Uterus (tissue), 4 donors: ENCODE measurements at places on chromosomes 1 and 21.

DNA sequence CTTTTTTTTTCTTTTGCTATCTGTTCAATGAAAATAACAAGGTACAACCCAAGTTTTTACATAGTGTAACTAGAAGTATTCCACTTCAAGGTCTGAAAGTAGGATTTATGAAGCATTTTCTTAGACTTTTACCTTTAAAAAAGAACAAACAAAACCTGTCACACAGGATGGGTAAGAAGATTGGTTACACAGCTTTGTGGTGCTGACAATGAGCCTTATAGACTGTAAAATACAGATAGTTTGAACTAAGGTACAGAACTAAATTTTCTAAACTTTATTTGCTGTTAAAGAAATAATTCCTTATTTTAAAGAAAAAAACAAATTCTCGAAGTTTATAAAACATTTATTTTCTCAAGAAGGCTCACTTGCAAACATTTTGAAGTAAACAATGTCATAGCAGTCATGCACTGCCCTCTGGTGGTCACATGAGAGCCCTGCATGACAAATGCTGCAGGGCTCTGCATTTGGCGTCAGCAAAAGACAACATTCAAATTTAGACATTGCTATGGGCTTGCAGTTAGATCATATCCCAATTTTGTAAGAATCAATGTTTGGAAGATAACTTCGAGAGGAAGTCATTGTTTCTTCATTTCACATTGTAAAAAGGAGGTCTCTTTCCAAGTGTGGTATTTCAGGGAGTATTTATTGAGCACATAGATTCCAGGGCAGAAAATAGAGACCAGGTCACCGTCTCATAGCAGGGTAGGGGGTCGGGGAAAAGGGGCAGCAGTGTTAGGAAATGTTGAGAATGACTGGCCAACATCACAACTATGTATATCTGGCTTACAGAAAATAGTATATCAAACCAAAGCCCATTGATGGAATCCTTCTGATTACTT, 115.3 kb upstream of the FMN2 start:
- no peak for DNase-seq
- H3K27me3 ChIP-seq = no peaks in the 10 kb centered on the region
- no peaks in the 10 kb centered on the region for H3K4me1 ChIP-seq
- H3K4me3 ChIP-seq = no peak overlapping the region

- DNase-seq = no peak
- peaks cover 35% of the 10 kb centered on the region for H3K4me1 ChIP-seq
- H3K36me3 ChIP-seq = no peaks in the 10 kb centered on the region
- no peaks in the 10 kb centered on the region for H3K27me3 ChIP-seq
- peak overlapping the region; percentile 11 for H3K27ac ChIP-seq
Observed at GRCh38 chr1:9340172-9340854, 47.6 kb downstream of the SPSB1 start.

GRCh38 chr1:19341201-19342061, 29.3 kb downstream of the SLC66A1 start:
- peak overlapping the region; percentile 54 for H3K27ac ChIP-seq
- no peaks in the 10 kb centered on the region for H3K4me1 ChIP-seq
- H3K27me3 ChIP-seq = no peaks in the 10 kb centered on the region
- no peaks in the 10 kb centered on the region for H3K36me3 ChIP-seq
- peak; percentile 77 for DNase-seq
- no peak overlapping the region for H3K4me3 ChIP-seq

- H3K27ac ChIP-seq = no peak overlapping the region
- no peak for DNase-seq
- no peaks in the 10 kb centered on the region for H3K36me3 ChIP-seq
- H3K27me3 ChIP-seq = no peaks in the 10 kb centered on the region
- H3K4me1 ChIP-seq = no peaks in the 10 kb centered on the region
- H3K4me3 ChIP-seq = no peak overlapping the region
Observed at GRCh38 chr1:192160196-192160595, 1.9 kb downstream of the RGS18 start.

- no peaks in the 10 kb centered on the region for H3K36me3 ChIP-seq
- H3K27me3 ChIP-seq = no peaks in the 10 kb centered on the region
- H3K4me1 ChIP-seq = no peaks in the 10 kb centered on the region
- no peak overlapping the region for H3K27ac ChIP-seq
- DNase-seq = no peak
- no peak overlapping the region for H3K4me3 ChIP-seq
Observed at GRCh38 chr1:156697481-156697880, 7.9 kb downstream of the CRABP2 start.

DNA sequence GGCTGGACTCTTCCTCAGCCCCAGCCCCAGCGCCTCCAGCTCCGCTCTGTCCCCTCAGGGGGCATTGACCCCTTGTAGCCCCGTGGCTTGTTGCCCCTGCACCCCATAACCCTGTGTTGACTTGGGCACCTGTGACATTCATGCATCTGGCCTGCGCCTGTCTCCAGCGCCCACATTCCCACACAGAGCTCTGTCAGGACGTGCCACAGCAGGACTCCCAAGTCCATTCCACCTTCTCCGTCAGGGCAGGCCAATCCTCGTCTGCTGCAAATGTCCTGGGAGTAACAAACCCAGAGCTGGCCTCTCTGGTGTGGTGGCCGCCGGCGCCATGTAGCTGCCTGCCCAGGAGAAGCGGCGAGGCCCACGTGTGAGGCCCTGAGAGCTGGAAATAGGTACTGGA, 60.6 kb downstream of the AGPAT3 start:
- no peaks in the 10 kb centered on the region for H3K36me3 ChIP-seq
- H3K4me3 ChIP-seq = no peak overlapping the region
- H3K27ac ChIP-seq = no peak overlapping the region
- no peak for DNase-seq

GRCh38 chr1:20625176-20626097, 7.8 kb upstream of the PINK1 start:
- DNase-seq = no peak
- H3K27ac ChIP-seq = no peak overlapping the region
- no peaks in the 10 kb centered on the region for H3K36me3 ChIP-seq
- H3K4me1 ChIP-seq = no peaks in the 10 kb centered on the region

DNA sequence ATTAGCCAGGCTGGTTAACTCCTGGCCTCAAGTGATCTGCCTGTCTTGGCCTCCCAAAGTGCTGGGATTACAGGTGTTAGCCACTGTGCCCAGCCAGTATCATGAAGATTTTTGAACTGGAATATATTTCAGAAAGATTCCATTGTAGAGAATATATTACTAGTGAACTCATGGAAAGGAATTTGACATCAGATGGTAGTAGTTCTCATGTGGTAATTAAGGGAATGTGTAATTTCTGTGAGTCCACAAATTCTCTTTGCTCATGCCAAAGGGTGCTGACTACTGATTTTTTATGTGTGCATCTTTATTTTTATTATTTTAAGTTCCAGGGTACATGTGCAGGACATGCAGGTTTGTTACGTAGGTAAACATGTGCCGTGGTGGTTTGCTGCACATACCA, 10.4 kb downstream of the DTL start:
- H3K4me3 ChIP-seq = no peak overlapping the region
- no peak overlapping the region for H3K27ac ChIP-seq
- no peaks in the 10 kb centered on the region for H3K36me3 ChIP-seq
- H3K27me3 ChIP-seq = no peaks in the 10 kb centered on the region

- peak overlapping the region; percentile 68 for H3K27ac ChIP-seq
- H3K27me3 ChIP-seq = no peaks in the 10 kb centered on the region
- no peaks in the 10 kb centered on the region for H3K36me3 ChIP-seq
- H3K4me1 ChIP-seq = no peaks in the 10 kb centered on the region
- DNase-seq = peak; percentile 60
Observed at GRCh38 chr1:115189814-115190539, 100.7 kb upstream of the TSPAN2 start.

GRCh38 chr21:17679002-17679600, 66.4 kb upstream of the BTG3 start:
- H3K27me3 ChIP-seq = no peaks in the 10 kb centered on the region
- H3K36me3 ChIP-seq = no peaks in the 10 kb centered on the region
- H3K27ac ChIP-seq = no peak overlapping the region
- DNase-seq = no peak
- H3K4me1 ChIP-seq = no peaks in the 10 kb centered on the region
- H3K4me3 ChIP-seq = no peak overlapping the region

DNA sequence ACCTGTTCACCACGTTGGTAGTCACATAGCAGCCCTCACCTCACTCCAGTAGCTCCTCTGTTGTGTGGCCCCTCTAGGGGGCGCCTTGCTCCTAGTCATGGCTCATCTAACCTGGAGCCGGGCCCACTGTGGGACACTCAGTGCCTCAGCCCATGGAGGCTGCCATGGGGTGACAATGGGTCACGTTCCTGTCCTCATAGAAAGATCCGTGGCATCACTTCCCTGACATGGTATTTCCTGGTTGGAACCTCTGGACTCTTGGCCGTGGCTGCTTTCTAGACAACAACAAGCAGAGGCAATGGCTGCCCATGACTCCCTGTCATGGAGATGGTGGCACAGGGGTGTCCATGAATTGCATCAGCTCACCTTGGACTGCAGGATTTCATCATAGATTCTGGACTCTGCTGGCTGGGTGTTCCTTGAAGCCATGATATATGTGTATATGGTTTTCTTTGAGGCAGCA, 27.5 kb upstream of the SLAMF6 start:
- no peaks in the 10 kb centered on the region for H3K4me1 ChIP-seq
- no peaks in the 10 kb centered on the region for H3K27me3 ChIP-seq
- H3K36me3 ChIP-seq = no peaks in the 10 kb centered on the region
- no peak overlapping the region for H3K27ac ChIP-seq
- no peak for DNase-seq

- no peak for DNase-seq
- H3K4me3 ChIP-seq = no peak overlapping the region
- H3K27me3 ChIP-seq = no peaks in the 10 kb centered on the region
- H3K36me3 ChIP-seq = no peaks in the 10 kb centered on the region
- H3K27ac ChIP-seq = no peak overlapping the region
Observed at GRCh38 chr1:230948301-230948700, 30.4 kb downstream of the TTC13 start.

GRCh38 chr1:9253453-9254105, 19.0 kb downstream of the H6PD start:
- no peaks in the 10 kb centered on the region for H3K36me3 ChIP-seq
- H3K27me3 ChIP-seq = no peaks in the 10 kb centered on the region
- H3K4me3 ChIP-seq = no peak overlapping the region
- DNase-seq = no peak
- H3K27ac ChIP-seq = peak overlapping the region; percentile 53
- peaks cover 21% of the 10 kb centered on the region for H3K4me1 ChIP-seq

DNA sequence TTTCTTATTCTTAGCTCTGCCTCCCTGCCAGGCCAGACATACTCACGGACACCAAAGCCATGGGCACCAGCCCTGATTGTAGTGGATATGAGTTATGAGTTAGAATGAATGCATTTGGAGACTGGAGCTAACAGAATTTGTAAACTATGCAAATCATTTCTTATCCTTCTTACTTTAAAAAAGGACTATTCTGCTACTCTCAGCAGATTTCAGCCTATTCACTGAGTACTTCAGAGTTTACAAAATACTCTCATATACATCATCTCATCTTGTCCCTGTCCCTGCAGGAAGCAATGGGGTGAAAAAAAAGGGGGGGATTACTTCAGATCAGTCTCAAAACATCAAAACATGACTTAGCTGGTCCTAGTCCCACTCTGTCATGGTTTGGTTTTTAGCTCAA, 541.4 kb upstream of the PLXNA2 start:
- no peak for DNase-seq
- no peaks in the 10 kb centered on the region for H3K4me1 ChIP-seq
- H3K36me3 ChIP-seq = no peaks in the 10 kb centered on the region
- H3K4me3 ChIP-seq = no peak overlapping the region
- H3K27ac ChIP-seq = no peak overlapping the region

GRCh38 chr1:231053493-231054162, 13.6 kb upstream of the FAM89A start:
- H3K36me3 ChIP-seq = no peaks in the 10 kb centered on the region
- DNase-seq = peak; percentile 20
- H3K4me1 ChIP-seq = no peaks in the 10 kb centered on the region
- H3K27me3 ChIP-seq = no peaks in the 10 kb centered on the region
- no peak overlapping the region for H3K27ac ChIP-seq

DNA sequence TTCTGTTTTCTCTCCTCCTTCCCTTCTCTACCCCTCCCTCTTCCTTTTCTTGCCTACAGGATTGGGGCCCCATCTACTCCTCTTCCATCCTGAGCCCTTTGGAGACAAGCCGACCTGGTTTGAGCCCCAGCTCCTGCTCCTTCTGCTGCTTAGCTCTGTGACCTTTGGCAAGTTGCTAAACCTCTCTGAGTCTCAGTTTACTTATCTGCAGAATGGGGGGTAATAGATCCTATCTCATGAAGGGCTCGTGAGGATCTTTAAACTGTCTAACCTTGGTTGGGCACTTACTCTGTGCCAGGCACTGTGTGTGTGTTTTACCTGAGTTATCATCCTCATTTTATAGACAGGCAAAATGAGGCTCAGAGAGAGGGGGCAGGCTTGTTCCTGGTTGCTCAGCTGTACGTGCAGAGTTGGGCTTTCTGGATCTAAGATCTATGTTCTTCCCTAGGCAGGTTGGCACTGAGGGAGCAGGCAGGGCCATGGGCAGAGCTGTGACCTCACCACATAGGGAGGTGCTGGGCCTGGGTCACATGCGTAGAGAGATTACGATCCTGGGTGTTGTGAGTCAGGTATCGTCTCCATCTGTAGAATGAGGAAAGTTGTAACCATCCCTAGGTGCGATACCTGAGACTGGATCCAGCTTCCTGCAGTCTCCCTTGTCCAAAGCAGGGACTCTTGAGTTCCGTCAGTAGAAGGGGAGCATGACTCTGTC, 58.5 kb downstream of the FOXO6 start:
- no peak for DNase-seq
- no peaks in the 10 kb centered on the region for H3K27me3 ChIP-seq
- no peak overlapping the region for H3K27ac ChIP-seq
- no peaks in the 10 kb centered on the region for H3K36me3 ChIP-seq
- H3K4me1 ChIP-seq = no peaks in the 10 kb centered on the region

- H3K27me3 ChIP-seq = no peaks in the 10 kb centered on the region
- peak; percentile 7 for DNase-seq
- no peaks in the 10 kb centered on the region for H3K36me3 ChIP-seq
- H3K27ac ChIP-seq = no peak overlapping the region
Observed at GRCh38 chr1:10617318-10617717, 142.6 kb downstream of the PEX14 start.

DNA sequence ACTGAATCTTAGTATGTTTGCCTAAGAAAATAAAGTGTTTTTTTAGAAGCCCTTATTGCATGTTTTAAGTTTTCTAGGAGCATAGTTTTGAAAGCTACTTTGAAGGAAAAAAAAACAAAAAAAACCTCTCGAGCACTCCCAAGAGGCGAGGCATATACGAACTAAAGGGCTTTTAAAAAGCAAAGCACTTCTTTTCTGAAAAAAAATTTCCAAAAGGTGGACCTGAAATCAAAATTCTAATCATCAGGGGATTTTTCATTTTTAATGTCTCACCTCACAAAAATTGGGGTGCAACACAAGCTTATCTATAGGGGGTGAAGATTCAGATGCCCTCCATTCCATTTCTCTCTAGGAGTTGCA, 594 bp downstream of the GLMN start:
- H3K4me3 ChIP-seq = peak overlapping the region; percentile 83
- H3K27ac ChIP-seq = peak overlapping the region; percentile 94
- no peaks in the 10 kb centered on the region for H3K27me3 ChIP-seq
- no peaks in the 10 kb centered on the region for H3K4me1 ChIP-seq
- no peak for DNase-seq
- no peaks in the 10 kb centered on the region for H3K36me3 ChIP-seq
